ENCODE measurements at places on chromosomes 2 and 18. TPM values are rescaled to one million over a fixed set of nuclear protein-coding genes. Genes with fewer than 3 reads are reported as not detected.

Gene LRRC30
- not detected for total RNA-seq

- H3K4me3 ChIP-seq, result no peak overlapping the region
- no peaks in the 10 kb centered on the region for H3K36me3 ChIP-seq
- no peaks in the 10 kb centered on the region for H3K27me3 ChIP-seq
- no peak for DNase-seq
- no peaks in the 10 kb centered on the region for H3K4me1 ChIP-seq
Measured at GRCh38 chr2:224764565-224765236, 48.5 kb upstream of the CCDC195 start.

- H3K4me3 ChIP-seq, result peak overlapping the region; percentile 83
- DNase-seq, result no peak
- H3K27ac ChIP-seq, result peak overlapping the region; percentile 39
- H3K36me3 ChIP-seq, result no peaks in the 10 kb centered on the region
Measured at GRCh38 chr2:99336804-99337112, 431 bp upstream of the EIF5B start.

DNA sequence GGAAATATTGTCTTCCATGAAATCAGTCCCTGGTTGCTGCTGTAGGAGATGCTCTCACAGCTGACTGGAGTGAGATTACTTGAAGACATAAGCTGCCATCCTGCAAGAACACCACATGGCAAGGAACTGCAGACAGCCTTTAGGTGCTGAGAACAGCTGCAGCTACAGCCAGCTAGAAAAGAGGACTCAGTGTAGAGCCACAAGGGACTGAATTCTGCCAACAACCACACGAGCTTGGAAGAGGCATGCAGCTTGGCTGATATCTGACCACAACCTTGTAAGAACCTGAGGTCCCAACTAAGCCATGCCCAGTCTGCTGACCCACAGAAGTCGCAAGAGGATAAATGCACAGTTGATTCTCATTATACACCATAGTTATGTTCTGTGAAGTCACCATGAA lies 181.8 kb upstream of the ARL4C start:
- H3K27ac ChIP-seq, result no peak overlapping the region
- H3K27me3 ChIP-seq, result no peaks in the 10 kb centered on the region
- H3K36me3 ChIP-seq, result no peaks in the 10 kb centered on the region
- H3K4me3 ChIP-seq, result no peak overlapping the region

GRCh38 chr2:127081826-127082633 lies 24.9 kb downstream of the BIN1 start:
- no peaks in the 10 kb centered on the region for H3K36me3 ChIP-seq
- H3K27me3 ChIP-seq, result no peaks in the 10 kb centered on the region
- peak overlapping the region; percentile 36 for H3K27ac ChIP-seq
- peaks cover 36% of the 10 kb centered on the region for H3K4me1 ChIP-seq

DNA sequence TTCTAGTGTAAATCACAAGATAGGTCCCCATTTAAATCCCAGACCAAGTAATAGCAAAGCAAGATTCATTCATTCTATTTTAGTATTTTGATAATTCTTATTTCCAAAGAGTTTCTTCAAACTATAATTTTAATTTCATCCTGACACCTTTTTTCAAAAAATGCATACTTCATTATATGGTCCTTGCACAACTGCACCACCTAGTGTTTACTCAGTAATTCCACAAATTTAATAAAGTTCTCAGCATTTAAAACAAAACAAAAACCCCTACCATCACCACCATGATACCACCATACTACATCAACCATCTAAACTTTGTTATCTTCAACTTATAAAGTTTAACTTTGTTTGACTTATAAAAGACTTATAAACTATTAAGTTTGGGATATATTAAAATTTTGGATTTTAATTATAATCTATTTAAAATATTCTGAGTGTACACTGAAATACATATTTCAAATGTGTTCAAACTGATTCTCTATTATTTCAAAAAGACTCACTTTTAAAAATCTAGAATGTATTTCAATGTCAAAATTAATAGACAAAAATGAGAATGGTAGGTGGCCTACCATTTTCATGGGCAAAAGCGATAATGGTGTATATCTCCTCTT lies 44.2 kb downstream of the WDPCP start:
- DNase-seq, result no peak
- H3K27me3 ChIP-seq, result no peaks in the 10 kb centered on the region
- H3K36me3 ChIP-seq, result no peaks in the 10 kb centered on the region
- no peak overlapping the region for H3K27ac ChIP-seq

DNA sequence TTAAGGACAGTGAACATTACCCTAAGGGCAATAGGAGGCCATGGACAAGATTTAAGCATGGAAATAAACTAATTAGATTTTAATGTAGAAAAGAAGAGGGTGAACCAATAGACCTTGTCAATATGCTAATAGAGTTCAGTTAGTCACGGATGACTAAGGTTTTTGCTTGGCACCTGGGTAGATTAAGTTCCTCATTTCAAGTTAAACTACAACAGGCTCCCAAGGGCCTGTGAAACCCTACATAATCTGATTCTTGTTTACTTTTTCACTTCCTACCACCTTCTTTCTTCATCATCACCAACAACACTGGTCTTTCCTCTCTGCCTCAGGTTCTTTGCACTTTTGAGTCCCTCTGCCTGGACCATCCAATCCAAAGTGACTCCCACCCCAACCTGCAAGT lies 14.8 kb downstream of the SP110 start:
- H3K4me1 ChIP-seq, result no peaks in the 10 kb centered on the region
- no peaks in the 10 kb centered on the region for H3K27me3 ChIP-seq
- no peak overlapping the region for H3K4me3 ChIP-seq

GRCh38 chr2:142495141-142495540 lies 364.3 kb upstream of the LRP1B start:
- DNase-seq, result no peak
- H3K27me3 ChIP-seq, result no peaks in the 10 kb centered on the region
- no peak overlapping the region for H3K27ac ChIP-seq
- H3K4me3 ChIP-seq, result no peak overlapping the region

- no peaks in the 10 kb centered on the region for H3K4me1 ChIP-seq
- no peaks in the 10 kb centered on the region for H3K36me3 ChIP-seq
Measured at GRCh38 chr2:205656461-205656860, 25.8 kb upstream of the NRP2 start.

GRCh38 chr18:74652392-74652988 lies 54.8 kb downstream of the ZNF407 start:
- no peak for DNase-seq
- no peaks in the 10 kb centered on the region for H3K27me3 ChIP-seq
- no peaks in the 10 kb centered on the region for H3K4me1 ChIP-seq

Measured in ovary (tissue), 10 donors.